ENCODE measurements at places on chromosomes 6 and 20.

DNA sequence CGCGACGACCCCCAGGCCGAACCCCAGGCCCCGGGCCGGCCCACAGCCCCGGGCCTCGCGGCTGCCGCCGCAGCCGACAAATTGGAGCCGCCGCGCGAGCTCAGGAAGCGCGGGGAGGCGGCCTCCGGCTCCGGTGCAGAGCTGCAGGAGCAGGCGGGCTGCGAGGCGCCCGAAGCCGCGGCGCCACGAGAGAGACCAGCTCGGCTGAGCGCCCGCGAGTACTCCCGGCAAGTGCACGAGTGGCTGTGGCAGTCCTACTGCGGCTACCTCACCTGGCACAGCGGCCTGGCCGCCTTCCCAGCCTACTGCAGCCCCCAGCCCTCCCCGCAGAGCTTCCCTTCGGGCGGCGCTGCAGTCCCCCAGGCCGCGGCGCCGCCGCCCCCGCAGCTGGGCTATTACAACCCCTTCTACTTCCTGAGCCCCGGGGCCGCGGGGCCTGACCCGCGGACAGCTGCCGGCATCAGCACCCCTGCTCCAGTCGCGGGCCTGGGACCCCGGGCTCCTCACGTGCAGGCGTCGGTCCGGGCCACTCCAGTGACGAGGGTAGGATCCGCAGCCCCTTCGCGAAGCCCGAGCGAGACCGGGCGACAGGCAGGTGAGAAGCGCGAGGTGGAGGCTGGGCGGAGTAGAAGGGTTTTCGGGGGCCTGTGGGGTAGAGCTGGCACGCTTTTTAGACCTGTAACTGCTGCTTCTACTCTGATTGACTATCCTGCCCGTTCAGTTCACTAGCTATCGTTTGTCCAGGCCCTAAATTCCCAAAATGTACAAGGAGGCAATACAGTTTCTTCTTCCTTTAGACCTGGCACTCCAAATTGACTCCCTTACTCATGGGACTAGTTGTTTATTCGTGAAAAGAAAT lies 654 bp downstream of the FAM8A1 start:
- DNase-seq = no peak

DNA sequence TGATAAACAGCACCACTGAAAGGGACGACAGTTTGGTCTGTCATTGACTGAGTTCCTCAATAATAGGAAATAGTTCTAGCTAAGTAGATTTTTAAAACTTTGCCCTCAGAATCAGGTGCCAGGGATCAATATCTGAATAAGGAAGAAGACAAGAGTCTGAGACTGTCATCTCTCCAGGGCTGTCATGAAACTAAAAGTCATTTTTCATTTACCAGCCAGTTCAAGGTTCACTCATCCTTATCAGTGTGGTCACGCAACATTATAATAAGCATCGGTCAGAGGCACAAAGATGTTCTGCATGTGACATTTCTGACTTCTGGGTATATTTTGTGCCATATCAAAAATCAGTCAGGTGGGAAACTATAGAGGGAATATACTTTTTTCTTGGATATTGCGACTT lies 52.5 kb upstream of the E2F3 start:
- DNase-seq = no peak

DNA sequence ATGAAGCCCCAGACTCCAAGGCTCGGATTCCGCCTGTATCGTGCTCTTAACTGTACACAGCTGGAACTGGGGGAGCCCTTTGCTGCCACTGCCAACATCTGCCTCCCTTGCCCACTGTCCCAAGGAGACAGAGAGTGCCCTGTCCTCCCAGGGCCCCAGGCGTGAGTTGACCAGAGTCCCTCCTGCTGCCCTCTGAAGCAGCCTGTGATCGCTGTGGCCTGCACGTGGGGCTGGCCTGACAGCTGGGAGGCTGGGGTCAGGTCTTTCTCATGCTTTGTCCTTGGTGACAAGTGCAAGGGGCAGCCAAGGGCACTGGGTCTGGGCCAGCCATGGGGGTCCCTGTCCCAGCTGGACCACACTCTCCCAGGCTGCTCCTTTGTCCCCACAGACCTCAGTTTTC lies 44.3 kb downstream of the KIAA1755 start:
- no peak for DNase-seq

DNA sequence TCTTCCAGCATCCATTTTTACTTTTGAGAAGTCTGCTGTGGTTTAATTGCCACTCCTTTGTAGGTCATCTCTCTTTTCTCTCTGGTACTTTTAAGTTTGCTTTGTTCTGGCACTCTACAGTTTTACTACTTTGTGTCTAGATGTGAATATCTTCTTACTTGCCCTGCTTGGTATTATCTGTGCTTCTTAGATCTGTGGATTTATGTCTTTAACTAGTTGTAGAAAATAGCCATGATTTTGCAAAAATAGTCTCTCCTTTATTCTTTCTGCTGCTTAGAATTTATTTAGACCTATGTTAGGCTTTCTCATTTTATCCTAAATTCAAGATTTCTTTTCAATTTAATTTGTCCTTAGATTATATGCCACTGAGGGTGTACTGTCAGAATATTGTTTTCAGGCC lies 5.2 kb upstream of the MAK start:
- DNase-seq = no peak

DNA sequence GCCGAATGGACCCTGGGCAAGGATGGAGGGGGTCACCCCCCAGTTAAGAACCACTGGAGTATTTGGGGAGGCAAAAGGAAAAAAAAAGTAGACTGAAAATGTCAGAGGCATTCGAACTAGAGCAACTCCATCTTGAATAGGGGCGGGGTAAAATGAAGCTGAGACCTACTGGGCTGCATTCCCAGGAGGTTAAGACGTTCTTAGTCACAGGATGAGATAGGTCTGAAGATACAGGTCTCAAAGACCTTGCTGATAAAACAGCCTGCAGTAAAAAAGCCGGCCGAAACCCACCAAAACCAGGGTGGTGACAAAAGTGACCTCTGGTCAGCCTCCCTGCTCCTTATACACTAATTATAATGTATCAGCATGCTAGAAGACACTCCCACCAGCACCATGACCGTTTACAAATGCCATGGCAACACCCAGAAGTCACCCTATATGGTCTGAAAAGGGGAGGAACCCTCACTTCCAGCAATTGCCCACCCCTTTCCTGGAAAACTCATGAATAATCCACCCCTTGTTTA lies 70.4 kb upstream of the KCNG1 start:
- no peak for DNase-seq

GRCh38 chr20:59733351-59733750 lies 129.0 kb downstream of the PHACTR3 start:
- no peak for DNase-seq

- DNase-seq = no peak
Measured at GRCh38 chr6:163659803-163660202, 245.3 kb downstream of the QKI start.

GRCh38 chr6:118400582-118400981 lies 147.5 kb upstream of the PLN start:
- DNase-seq = no peak

DNA sequence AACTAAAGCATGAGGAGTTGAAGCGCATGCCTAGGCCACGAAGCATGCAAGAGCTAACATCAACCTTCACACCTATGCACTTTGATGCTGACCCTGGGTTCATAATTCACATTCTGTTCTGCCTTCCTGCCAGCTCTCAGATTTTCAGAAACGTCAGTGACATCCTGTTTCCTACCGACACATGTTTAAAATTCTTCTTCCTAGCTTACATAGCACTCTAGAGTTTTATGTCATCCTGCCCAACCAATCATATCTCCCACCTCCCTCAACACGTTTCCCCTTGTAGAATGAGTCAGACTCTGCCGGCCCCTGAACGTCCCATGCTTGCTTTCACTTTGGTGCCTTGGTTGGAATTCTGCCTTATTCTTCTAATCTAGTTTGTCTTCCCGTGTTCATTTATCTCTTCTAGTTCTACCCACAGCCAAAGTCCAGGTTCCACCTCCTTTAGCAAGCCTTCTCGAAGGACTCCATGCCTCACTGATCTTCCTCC lies 97.2 kb upstream of the MAP7 start:
- DNase-seq = no peak

- DNase-seq = no peak
Measured at GRCh38 chr20:54772893-54773642, 297.7 kb downstream of the DOK5 start.

DNA sequence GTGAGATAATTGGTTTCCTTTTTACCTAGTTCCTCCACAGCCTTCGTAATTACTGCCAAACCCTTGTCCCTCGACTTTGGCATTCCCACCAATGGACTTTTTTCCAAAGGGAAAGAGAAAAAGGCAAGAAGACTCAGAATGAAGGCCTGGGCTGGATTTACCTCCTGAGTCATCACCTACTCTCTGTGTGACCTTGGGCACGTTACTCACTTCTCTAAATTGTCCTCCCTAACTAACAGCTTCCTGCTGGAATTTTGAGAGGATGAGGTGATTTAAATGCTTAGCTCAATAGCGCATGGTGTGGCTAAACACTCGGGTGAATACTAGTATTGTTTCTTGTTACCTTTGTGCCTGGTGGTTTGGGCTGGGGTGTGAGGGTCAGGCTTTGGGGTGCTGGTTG lies 146.6 kb downstream of the DHX35 start:
- no peak for DNase-seq

- no peak for DNase-seq
Measured at GRCh38 chr6:22829070-22829469, 259.7 kb downstream of the HDGFL1 start.

GRCh38 chr6:149480502-149481280 lies 4.1 kb downstream of the ZC3H12D start:
- no peak for DNase-seq

GRCh38 chr20:5844063-5844681 lies 94.0 kb downstream of the SHLD1 start:
- DNase-seq = no peak

All from NCI-H524 treated with DMSO at 0.1 percent for 48 hours (cell line).